ENCODE measurements at places on chromosomes 1 and 21.

DNA sequence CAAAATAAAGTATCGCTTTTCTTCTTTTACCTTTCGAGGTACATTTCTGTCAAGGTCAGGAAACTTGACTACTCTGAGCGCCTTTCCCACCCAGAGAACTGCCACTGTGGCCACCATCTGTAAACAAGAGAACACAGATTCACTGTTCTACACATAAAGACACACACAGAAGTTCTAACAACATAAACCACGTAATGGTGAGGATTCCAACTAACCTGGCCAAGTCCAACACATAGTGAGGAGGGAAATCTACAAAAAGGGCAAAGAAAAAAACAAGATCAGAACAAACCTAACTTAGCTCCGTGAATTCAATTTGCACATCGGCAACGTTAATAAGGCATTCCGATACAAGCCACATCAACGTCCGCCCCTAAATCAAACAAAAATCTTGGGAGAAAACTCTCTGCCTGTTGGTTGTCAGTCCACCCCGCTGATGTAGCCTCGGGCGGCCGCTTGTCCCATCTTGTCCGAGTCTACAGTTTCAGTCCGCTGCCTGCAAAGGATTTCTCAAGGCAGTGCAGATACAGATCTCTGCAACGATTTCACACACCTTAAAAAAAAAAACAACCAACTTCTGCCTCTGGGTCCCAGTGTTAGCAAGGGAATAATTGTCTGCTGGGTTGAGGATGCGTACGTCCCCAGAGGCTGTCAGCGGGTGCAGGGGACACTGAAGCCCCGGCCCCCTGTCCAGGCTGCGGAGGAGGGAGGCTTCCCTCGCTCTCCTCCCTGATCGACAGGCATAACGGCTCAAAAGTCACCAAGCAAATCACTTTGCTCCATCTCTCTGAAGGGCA lies 1.0 kb downstream of the SLC35D1 start:
- no peak for DNase-seq

- no peak for DNase-seq
Observed at GRCh38 chr21:29287383-29287782, 11.3 kb upstream of the BACH1 start.

DNA sequence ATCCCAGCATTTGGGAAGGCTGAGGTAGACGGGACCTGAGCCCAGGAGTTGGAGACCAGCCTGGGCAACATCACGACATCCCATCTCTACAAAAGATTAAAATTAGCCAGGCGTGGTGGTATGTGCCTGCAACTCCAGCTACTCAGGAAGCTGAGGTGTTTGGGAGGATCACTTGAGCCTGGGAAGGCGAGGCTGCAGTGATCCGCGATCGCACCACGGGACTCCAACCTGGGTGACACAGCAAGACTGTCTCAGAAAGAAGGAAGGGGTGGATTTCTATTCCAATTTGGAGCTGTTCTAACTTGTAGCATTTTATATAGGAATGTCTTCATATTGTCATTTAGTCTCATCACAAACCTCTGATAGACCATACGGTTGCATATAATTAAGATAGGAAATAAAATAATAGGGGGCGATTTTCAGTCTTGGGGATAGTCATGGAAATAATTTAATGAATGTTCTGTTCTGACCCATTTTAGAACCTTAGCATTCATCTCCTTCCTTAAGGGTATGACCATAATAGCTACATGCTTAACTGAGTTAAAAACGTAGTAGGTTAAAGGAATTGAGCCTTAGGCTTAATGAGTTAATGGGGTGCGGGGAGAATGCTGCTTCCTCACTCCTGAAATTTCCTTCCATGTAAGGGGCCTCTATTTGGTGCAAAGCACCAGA lies 93.1 kb downstream of the ADCY10 start:
- DNase-seq = no peak

GRCh38 chr1:156795787-156796186 lies 20.9 kb downstream of the SH2D2A start:
- DNase-seq = no peak

DNA sequence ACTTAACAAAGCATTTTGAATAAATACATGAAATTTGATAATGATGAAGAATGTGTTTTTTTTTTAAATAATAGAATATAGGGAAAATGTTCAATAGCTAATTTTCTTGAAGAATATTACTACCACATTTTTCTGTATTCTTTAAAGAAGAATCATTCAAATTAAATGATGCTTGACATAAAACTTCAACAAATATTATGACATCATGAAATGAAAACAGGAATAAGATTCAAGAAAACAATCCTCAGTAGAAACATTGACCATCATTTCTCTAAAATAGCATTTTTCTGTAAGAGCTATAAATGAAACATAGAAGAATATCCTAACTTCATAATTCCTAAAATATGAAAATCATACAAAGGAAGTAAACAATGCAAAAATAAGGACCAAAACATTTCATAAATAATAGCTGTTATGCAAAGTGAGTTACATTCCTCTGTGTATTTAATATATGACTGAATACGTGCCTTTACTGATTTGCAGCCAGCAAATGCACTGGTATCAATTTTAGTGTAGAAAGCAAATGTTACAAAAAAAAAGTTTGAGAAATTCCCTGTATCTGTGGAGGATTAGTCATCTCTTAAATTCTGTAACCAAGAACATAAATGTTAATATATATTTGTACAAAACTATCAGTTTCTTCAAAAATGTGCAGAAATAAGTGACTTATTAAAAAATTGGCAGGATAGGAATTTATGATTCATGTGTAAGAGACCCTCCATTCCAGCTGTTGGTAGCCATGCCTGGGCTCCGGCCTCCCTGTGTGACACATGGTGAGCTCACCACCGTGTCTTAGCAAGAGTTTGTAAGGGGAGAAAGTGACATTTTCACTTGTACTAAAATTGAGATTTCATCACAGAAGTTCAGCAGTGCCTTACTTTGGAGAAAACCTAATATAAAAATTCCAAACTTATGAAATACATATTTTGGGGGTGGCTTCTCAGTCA lies 15.0 kb upstream of the PTPN14 start:
- no peak for DNase-seq

DNA sequence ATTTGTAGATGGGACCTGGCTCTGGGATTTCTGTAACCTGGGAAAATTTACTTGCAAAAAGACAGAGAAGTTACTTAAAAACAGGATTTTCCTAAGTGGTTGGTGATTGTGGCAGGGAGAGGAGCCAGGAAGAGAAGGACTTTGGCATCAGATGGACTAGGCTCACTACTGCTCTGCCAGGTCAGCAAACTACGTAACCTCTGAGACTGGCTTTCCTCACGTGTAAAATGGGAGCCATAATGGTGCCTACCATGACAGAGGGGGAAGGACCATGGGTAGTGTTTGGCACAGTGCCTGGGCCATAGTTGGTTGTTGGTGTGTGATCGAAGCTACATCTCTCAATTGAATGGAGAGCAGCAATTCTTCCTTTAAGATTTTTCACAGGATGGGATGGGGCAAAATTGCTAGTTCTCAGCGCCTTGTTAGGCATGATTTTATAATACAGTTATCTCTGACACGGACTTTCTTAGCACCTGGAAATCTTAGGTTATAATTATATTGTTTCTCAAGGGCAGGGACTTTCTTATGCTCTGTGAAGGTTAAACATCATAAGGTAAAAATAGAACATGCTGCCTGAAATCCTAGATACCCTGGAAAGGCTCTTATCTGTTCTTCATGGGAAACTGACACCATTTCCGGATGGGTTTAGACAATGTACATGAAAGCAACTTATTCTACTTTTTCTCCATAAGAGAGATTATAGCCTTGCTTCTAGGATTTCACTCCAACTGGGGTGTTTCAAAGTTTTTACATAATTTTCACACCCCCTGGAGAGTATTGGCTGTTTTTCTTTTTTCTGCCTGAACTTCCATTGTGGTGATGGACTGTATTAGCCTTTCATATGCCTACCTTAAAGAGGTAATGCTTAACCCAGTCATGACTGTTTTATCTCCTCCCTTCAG lies 10.9 kb downstream of the ROR1 start:
- no peak for DNase-seq

GRCh38 chr1:198203434-198203833 lies 46.6 kb downstream of the NEK7 start:
- no peak for DNase-seq

- no peak for DNase-seq
Observed at GRCh38 chr1:213284626-213285025, 233.6 kb downstream of the RPS6KC1 start.
